Fibroblast of lung (primary cell): ENCODE measurements at places on chromosomes 12 and 14. TPM values are rescaled to one million over a fixed set of nuclear protein-coding genes. Genes with fewer than 3 reads are reported as not detected.

NPFF gene
- total RNA-seq = not detected in 2 replicates

ACSM4 gene
- not detected in 2 replicates for total RNA-seq

DNA sequence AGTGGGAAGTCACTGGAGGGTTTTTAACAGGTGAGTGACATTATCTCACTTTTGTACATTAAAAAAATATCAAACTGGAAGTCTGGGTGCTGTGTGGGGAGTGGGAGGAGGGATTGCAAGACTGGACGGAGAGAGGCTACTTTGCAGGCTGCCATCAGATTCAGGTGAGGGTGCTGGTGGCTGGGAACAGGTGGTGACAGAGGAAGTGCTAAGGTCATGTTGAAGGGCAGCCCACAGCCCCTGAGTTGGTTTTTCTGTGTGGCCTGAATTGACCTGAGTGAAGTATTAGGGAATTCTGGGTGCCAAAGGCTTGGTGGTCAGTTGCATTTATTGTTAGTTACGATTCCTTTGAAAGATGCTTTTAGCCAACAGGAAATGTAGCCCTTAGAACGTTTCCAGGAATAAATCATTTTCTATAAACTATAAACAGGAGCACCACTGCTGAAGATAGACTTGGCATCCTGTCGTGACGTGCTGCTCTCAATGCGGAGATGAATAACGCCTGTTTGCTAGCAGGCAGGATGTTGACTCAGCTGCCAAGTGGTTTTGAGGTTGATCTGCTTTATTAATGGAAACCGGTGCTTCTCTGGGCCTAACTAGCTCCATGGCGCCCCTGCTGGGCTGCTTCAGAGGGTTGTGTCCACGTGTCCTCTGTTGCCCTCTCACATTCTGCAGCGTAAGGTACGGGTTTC lies 707.5 kb upstream of the TMEM132C start:
- H3K27me3 ChIP-seq = no peaks in the 10 kb centered on the region
- peaks cover 8% of the 10 kb centered on the region for H3K4me1 ChIP-seq
- no peaks in the 10 kb centered on the region for H3K36me3 ChIP-seq
- peak overlapping the region; percentile 83 for H3K27ac ChIP-seq
- DNase-seq = peak; percentile 99

- no peaks in the 10 kb centered on the region for H3K4me1 ChIP-seq
- H3K4me3 ChIP-seq = no peak overlapping the region
- no peak for DNase-seq
- H3K27ac ChIP-seq = no peak overlapping the region
- H3K27me3 ChIP-seq = no peaks in the 10 kb centered on the region
Observed at GRCh38 chr12:105270671-105271255, 34.8 kb upstream of the APPL2 start.

DNA sequence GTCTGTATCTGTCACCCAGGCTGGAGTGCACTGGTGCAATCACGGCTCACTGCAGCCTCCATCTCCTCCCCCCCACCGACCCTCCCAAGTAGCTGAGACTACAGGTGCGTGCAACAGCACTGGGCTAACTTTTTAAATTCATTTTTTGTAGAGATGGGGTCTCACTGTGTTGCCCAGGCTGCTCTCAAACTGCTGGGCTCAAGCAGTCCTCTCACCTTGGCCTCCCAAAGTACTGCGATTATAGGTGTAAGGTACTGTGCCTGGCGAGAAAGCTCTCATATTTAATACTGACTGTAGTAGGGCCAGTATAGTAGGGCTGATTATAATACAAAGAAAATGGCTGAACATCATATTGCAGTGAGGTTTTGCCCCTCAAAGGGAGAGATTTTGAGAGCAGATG lies 2.4 kb downstream of the RIC8B start:
- H3K36me3 ChIP-seq = no peaks in the 10 kb centered on the region
- no peak for DNase-seq
- H3K27ac ChIP-seq = no peak overlapping the region

OASL gene
- total RNA-seq = 0.51 and 1.2 TPM in 2 replicates

- no peaks in the 10 kb centered on the region for H3K4me1 ChIP-seq
- H3K27ac ChIP-seq = no peak overlapping the region
- no peak for DNase-seq
- no peaks in the 10 kb centered on the region for H3K36me3 ChIP-seq
Observed at GRCh38 chr12:59010118-59010517, 89.8 kb upstream of the LRIG3 start.

DNA sequence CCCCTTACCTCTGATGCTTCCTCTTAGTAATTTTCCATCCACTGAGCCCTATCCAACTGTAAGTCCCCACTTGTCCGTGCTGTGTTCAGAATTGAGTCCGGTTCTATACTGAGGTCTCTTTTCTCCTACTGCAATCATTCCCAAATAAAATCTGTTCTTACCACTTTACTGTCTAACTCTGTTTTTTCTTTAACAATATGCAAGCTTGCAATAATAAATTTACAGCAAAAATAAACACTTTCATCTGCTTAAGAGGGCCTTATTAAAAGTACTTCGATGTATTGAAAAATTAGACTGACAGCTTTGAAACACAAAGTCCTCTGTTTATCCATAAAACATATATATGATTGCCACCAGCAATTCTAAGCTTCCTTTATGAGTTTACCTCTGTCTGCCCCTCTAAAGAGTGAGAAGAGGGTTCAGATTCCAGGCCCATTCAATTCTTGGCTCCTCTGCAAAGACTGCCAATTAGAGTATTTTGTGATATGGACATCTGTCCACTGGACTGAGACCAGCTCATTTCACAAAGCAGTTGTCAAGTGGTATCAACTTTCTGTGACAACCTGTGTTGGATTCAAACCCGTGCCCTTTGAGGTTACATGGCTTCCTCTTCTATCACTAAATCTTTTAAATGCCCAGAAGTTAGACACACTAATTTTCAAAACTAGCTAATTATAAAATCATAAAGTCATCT lies 39.9 kb upstream of the G2E3 start:
- no peaks in the 10 kb centered on the region for H3K36me3 ChIP-seq
- H3K27ac ChIP-seq = no peak overlapping the region
- H3K4me1 ChIP-seq = no peaks in the 10 kb centered on the region
- no peak overlapping the region for H3K4me3 ChIP-seq

DNA sequence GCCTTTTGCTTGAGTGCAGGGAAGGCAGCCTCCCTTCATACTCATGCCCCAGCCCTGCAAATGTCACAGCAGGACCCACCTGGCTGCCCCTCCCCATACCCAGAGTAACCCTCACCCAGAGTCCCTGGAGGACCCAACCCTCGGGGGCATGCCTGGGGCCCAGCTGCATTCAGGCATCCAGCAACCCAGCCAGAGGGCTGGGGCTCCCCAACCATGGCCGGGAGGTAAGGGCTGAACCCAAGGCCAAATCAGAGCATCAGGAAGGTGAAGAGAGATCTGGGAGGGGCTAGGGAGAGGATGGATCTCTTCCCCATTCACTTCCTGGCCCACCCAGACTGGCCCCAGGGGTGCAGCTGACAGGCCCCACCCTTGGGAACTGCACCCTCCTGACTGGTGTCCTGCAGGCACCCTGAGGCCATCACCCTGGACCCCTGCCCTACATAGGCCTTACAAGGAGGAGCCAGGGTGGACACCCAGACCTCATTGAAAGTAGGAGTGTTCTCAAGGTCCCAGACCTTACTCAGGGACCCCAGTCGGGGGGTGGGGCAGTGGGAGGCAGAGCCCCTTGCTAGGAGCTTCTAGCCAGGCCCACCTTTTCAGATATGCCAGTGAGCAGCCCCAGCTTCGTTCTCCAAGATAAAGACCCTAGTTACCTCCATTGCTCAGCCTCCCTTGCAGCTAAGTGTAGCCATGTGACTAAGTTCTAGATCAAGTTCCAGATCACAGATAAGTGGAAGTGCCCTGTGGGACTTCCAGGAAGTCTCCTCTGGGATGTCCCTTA lies 849 bp upstream of the PLD4 start:
- DNase-seq = no peak
- peaks cover 5% of the 10 kb centered on the region for H3K27me3 ChIP-seq
- no peaks in the 10 kb centered on the region for H3K36me3 ChIP-seq
- no peaks in the 10 kb centered on the region for H3K4me1 ChIP-seq
- H3K27ac ChIP-seq = no peak overlapping the region
- H3K4me3 ChIP-seq = no peak overlapping the region

SCN8A gene
- total RNA-seq = 12.8 and 27.2 TPM in 2 replicates
